Esophagus muscularis mucosa (tissue), 4 donors: ENCODE measurements at places on chromosomes 2 and 18. TPM values are rescaled to one million over a fixed set of nuclear protein-coding genes. Genes with fewer than 3 reads are reported as not detected.
A peak's percentile ranks its signal among the peaks of the same experiment; 100 is the strongest.

Gene TP53I3
- 11.3 TPM for total RNA-seq

Gene EIF2AK3
- 7.9 TPM for total RNA-seq

Gene FAHD2A
- total RNA-seq: 16.6 TPM

Gene E2F6
- total RNA-seq: 16.1 TPM

Gene CRYGC
- total RNA-seq: not detected

Gene TEX44
- total RNA-seq: not detected

DNA sequence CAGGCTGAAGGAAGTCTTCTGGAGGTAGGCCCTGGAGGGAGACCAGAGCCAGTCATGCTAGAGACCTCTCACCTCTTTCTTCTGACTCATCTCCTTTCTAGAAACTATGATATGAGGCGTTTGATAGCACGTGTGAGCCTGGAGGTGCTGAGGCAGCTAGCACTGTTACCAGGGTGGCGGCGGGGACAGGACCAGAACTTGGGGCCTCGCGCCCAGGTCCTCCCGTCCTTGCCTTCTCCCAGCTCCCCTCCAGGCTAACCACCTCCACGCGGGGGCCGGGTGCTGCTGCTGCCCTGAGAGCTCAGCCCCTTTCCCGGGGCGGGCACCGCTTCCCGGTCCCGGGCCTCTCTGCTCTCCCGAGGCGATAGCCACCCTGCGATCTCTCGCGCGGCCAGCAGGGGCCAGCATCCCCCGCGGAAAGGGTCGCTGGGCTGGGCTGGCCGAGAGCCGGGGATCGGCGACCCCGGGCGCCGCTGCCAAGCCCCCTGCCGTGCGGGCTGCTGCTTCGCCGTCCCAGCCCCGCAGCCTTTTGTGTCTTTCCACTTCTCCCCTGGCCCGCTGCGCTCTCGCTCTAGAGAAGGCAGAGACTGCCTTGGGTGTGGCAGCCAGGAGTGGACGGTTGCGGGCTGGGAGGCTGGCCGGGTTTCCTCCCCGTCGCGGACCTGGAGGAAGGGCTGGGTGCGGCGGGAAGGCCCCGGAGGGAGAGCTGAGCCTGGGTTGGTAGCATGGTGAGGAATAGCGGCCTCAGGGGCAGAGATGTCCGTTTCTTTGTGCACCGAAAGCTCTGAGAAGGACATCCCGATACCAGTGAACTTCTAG is 49.1 kb downstream of the TMEM17 start:
- H3K27me3 ChIP-seq: no peaks in the 10 kb centered on the region
- peak overlapping the region; percentile 58 for H3K4me3 ChIP-seq
- DNase-seq: no peak
- no peaks in the 10 kb centered on the region for H3K36me3 ChIP-seq
- H3K4me1 ChIP-seq: peaks cover 46% of the 10 kb centered on the region

DNA sequence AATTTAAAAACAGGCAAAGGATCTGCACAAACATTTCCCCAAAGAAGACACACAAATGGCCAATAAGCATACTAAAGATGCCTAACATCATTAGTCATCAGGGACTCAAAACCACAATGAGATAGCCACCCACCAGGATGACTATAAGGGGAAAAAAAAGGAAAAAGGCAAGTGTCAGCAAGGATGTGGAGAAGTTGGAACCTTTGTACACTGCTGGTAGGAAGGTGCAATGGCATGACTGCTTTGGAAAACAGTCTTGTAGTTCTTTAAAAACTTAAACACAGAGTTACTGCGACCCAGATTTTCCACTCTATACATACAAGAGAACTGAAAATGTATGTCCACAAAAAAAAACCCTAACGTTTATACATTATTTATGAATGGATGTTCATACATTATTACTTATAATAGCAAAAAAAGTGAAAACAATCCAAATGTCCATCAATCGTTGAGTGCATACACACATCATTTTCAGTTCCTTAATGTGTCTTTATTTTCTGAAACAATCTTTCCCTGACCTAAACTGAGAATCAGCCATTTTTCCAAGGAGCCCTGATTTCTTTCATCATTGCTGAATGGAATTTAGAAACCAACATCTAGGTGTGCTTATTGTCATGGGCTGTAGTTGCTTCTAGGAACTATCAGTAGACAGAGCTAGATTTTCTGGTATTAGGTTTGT is 64.7 kb upstream of the TLK1 start:
- H3K27ac ChIP-seq: no peak overlapping the region
- no peak for DNase-seq
- H3K36me3 ChIP-seq: no peaks in the 10 kb centered on the region
- H3K4me3 ChIP-seq: no peak overlapping the region
- H3K27me3 ChIP-seq: no peaks in the 10 kb centered on the region

DNA sequence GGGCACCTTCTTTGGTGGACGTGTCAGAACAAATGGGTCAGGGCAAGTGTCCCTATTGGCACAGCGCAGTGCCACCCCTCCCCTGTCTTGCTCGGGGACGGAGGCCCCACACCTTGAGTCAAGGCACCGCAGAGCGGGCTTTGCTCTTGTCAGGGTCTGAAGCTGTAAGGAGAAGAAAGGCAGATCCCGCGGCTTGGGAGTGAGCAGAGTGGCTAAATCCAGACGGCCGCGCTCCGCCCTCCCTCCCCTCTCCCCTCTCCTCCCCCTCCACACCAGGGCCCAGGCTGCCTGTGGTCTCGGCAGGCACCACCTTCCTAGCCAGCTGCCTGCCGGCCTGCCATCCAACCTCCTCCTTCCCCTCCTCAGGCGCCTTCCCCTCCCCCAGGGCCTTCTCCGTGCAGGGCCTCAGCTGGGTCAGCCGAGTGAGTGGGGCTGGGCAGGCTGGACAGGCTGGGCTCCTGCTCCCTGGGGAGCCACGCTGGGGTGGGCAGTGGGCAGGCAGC is 25.8 kb downstream of the SPEG start:
- peak overlapping the region; percentile 42 for H3K4me3 ChIP-seq
- H3K36me3 ChIP-seq: peaks cover 31% of the 10 kb centered on the region
- H3K27me3 ChIP-seq: no peaks in the 10 kb centered on the region
- H3K4me1 ChIP-seq: peaks cover 100% of the 10 kb centered on the region
- peak; percentile 94 for DNase-seq

- H3K27ac ChIP-seq: no peak overlapping the region
- H3K4me3 ChIP-seq: no peak overlapping the region
- peaks cover 12% of the 10 kb centered on the region for H3K36me3 ChIP-seq
- no peaks in the 10 kb centered on the region for H3K27me3 ChIP-seq
- peaks cover 43% of the 10 kb centered on the region for H3K4me1 ChIP-seq
- no peak for DNase-seq
Measured at GRCh38 chr2:229901819-229902218, 20.0 kb downstream of the TRIP12 start.

DNA sequence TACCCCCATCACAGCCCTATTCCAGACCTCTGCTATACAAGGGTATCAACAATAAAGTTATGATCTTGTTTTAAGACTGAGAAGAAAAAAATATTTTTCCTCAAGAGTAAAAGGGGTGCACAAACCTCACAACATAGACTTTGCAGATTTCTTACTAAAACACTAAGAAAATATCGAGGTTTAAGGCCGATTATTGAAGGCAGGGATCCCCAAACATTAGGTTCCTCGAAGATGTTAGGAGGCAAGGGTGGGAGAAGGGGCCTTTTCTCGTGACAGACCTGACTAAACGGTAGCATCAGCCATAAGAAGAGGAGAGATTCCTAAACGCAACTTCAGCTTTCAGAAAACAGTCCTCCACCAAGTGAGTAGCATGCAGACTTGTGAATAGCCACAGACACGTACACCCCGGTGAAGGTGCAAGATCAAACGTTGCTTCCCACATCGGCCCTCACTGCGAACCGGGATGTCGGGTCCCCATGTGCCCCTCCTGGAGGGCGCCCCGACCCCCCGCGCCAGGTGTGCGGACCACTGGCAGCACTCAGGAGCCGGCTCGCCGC is 678 bp downstream of the PIAS2 start:
- H3K27ac ChIP-seq: peak overlapping the region; percentile 90
- no peak for DNase-seq

GRCh38 chr2:36540986-36541754 is 56.8 kb downstream of the FEZ2 start:
- H3K27ac ChIP-seq: peak overlapping the region; percentile 14
- H3K36me3 ChIP-seq: peaks cover 96% of the 10 kb centered on the region
- peaks cover 12% of the 10 kb centered on the region for H3K4me1 ChIP-seq
- no peak overlapping the region for H3K4me3 ChIP-seq
- no peak for DNase-seq

GRCh38 chr2:32738939-32739338 is 111.1 kb downstream of the TTC27 start:
- peaks cover 7% of the 10 kb centered on the region for H3K36me3 ChIP-seq
- no peaks in the 10 kb centered on the region for H3K27me3 ChIP-seq
- no peaks in the 10 kb centered on the region for H3K4me1 ChIP-seq
- DNase-seq: no peak

DNA sequence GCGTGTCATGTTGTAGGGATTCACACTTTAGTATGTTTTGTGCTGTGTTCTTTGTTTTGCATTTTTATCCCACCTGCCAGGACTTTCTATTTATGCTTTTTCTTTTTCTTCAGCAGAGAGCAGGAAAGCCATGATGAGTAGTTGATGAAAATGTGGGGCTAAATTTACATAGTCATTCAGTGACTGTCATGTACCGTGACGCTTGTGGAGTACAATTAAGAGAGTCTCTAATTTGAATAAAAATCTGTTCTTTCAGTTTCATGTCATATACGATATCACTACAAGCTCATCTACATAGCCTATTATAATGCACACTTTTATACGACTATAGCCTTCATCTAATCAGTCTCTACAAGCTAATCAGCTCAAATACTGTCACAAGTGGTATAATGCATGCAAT is 112.7 kb upstream of the SPATS2L start:
- H3K27ac ChIP-seq: no peak overlapping the region
- DNase-seq: no peak
- H3K36me3 ChIP-seq: no peaks in the 10 kb centered on the region
- no peak overlapping the region for H3K4me3 ChIP-seq
- H3K27me3 ChIP-seq: no peaks in the 10 kb centered on the region

- H3K36me3 ChIP-seq: no peaks in the 10 kb centered on the region
- DNase-seq: no peak
- no peaks in the 10 kb centered on the region for H3K27me3 ChIP-seq
- peaks cover 17% of the 10 kb centered on the region for H3K4me1 ChIP-seq
Measured at GRCh38 chr2:62304429-62305417, 108.8 kb downstream of the B3GNT2 start.

DNA sequence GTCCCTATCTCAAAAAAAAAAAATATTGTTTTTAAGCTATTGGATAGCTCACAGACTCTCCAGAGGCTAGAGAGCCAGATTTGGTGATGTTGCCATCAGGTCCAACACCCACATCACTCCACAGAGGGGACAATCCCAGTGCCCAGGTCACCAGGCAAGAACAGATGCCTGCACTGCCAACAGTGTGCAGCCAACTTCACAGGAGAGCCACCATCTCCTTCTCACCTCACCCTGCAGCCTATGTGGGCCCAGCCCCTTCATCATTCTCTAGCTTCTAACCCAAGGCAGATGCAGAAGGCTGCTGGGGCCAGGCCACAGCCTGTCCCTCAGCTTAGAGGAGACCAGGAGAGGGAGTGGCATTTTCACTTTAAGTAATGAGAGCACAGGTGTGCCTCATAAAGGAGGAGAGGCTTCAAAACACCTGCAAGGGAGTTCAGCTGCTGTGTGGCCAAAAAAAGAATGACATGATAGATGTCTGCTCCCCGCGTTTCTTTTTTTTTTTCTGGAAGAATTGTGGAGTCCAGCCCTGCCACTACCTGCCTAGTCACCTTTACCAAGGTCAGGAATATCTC is 98.0 kb upstream of the ZSWIM2 start:
- H3K27me3 ChIP-seq: no peaks in the 10 kb centered on the region
- H3K4me3 ChIP-seq: no peak overlapping the region

DNA sequence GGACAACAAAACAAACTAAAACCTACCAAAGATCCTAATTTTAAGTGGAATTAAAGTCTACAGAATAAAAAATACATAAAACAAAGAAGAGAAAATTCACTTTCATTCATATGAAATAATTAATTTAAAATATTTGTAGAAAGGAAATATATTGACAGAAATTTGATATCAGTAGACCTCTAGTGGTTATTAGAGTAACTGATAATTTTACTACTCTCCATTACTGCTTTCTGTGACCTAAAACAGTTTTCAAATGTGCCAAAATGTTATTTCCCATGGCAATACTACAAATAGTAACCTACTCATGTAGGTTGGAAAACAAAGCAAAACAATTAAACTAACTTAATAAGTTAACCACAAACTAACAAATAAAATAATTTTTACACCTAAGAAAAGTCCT is 147.1 kb downstream of the NOL4 start:
- no peaks in the 10 kb centered on the region for H3K4me1 ChIP-seq
- no peak overlapping the region for H3K4me3 ChIP-seq
- no peaks in the 10 kb centered on the region for H3K27me3 ChIP-seq
- no peak for DNase-seq

DNA sequence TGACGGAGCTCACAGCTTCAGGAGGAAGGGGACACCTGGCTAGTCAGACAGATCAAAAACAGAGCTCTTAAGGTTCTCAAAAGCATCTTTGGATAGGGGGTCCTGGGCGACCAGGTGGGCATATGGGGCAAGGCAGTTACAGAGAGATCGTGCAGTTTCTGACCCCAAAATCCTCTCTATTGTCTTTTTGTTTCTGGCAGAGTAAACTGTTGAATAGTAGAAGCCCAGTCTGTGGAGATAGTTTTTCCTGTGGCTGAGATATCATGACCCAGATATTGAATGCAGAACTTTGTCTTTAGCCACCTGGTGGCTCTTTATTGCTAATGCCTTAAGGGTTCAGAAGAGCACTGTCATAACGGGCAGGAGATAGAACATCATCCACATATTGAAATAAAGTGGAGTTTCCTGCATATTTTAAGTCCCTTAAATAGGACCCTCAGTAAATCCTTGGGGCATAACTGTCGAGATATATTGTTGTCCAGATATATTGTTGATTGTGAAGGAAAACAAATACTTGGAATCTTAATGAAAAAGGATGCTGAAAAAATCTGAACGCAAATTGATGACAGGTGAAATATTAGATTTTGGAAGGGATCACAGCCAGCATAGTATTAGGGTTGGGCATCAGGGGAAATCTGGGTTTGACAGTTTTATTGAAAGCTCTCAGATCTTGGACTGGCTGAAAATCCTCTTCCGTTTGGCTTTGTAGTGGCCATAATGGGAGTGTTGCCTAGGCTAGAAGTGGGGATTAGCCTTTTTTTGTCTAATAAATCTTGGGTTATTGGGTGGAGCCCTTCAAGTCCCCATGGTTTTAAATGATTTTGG is 14.1 kb upstream of the ZDBF2 start:
- H3K27me3 ChIP-seq: no peaks in the 10 kb centered on the region
- H3K36me3 ChIP-seq: no peaks in the 10 kb centered on the region

GRCh38 chr2:70975237-70975636 is 3.2 kb upstream of the ANKRD53 start:
- no peak overlapping the region for H3K27ac ChIP-seq
- no peaks in the 10 kb centered on the region for H3K36me3 ChIP-seq
- DNase-seq: peak; percentile 66
- H3K27me3 ChIP-seq: no peaks in the 10 kb centered on the region
- no peak overlapping the region for H3K4me3 ChIP-seq
